Endothelial cell (in vitro differentiated cells): ENCODE measurements at places on chromosomes 7 and 10. TPM values are rescaled to one million over a fixed set of nuclear protein-coding genes. Genes with fewer than 3 reads are reported as not detected.

- no peak for DNase-seq
Measured at GRCh38 chr10:120460186-120460585, 3.2 kb downstream of the PLPP4 start.

DNA sequence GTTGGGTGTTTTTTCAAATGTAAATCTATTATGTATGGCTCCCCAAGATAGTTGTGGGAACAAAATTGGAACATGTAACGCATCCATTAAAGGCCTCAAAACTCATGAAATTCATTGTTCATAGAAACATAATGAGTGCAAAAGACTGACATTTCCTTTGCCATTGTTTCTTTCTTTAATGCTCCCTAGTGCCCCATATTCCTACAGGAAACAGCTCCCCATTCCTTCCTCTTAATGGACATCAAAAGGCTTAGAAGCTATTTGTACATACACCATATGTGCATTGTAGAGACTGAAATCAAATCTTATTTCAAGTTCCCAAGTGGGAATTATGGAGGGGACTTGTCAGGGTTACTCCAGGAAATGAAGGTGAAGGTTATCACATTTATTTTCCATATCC, 139.1 kb downstream of the AHR start:
- no peak for DNase-seq

GRCh38 chr7:129980667-129981066, 27.9 kb upstream of the UBE2H start:
- no peak for DNase-seq

GRCh38 chr10:125812128-125812750, 10.8 kb downstream of the UROS start:
- DNase-seq: no peak

Gene ACHE
- total RNA-seq: 3.0 TPM

GRCh38 chr10:526651-527312, 162.7 kb downstream of the DIP2C start:
- DNase-seq: no peak

Gene ANKRD61
- not detected for total RNA-seq

Gene SERPINE1
- 0.80 TPM for total RNA-seq

Gene AMPH
- 1.6 TPM for total RNA-seq

DNA sequence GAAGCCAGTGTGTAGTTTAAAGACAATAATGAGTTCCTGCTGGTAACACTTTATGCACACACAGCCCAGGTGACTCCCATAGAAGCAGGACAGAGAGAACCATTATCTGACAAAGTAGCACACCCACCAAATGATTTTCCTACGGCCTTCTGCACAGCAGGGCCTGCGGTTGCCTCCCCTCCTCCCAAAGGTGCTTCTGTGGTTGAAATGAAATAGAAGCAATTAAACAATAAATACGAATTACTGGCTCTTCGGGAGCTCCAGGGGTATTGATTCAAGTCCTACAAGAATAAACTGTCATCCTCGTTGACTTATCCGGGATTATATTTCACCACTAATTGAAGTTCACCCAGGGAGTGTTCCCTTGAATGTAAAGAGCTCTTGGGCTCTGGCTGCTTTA, 172.1 kb downstream of the ACTR3B start:
- no peak for DNase-seq

DNA sequence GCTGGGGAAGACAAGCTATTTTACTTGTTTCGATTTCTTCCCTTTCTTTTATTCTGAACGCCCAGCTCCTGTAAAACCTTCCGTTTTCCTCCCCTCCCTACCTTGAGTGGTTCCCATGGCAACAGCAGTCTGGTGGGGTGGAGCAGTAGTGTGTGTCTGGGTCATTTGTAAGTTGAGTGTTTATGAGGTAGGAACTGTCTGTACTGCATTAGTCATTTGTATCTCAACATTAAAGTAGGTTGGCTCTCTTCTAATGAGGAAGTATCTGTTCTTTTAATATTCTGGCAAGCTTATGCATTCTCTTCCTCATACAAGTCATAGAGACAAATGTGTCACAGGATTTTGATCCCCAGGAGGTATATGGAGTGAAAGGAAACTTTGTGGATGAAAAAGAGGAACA, 85.3 kb upstream of the CCDC6 start:
- DNase-seq: peak; percentile 4

DNA sequence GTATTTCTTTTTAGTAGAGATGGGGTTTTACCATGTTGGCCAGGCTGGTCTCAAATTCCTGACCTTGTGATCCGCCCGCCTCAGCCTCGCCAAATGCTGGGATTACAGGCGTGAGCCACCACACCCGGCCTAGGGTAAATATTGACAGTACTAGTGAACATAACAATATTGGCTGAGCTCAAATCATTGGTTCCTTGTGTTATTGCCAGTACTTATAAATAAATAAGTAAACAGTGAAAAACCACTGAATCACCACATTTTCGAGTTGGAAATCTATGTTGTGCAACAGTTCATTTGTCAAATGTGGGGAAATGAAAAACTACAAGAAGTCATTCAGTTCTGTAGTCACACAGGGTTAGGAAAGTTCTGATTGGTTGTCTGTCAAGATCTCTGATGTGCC, 15.8 kb downstream of the RPP30 start:
- no peak for DNase-seq

Gene ADAM22
- total RNA-seq: 14.6 TPM

DNA sequence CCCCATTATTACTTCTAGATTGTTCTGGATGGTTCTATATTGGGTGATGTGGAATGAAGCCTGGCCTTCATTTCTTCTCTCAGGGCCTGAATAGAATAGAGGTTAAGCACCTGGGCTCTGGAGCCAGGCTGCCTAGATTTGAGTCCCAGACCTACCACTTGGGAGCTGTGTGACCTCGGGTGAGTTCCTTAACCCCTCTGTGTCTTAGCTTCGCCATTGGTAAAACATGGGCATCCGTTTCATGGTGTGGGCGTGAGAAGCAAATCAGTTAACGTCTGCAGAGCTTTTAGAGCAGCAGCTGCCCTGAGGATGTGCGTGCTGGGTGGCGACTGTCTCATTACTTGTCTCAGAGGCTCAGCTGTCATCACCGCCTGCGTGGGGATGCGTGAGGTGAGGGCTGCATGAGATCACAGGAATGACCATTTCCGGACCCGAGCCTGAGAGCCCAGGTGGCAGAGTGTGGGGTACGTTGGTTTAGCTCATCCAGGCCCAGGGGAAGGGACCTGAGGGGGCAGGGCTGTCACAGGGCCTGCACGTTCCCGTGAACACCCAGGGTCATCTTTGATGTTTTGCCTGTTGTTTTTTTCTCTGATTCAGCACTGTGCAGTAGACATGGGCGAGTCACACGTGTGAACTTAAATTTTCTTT, 9.7 kb downstream of the AGAP3 start:
- no peak for DNase-seq

GRCh38 chr7:16210171-16210570, 211.2 kb downstream of the CRPPA start:
- no peak for DNase-seq
